ENCODE measurements at places on chromosomes 3 and 15.

DNA sequence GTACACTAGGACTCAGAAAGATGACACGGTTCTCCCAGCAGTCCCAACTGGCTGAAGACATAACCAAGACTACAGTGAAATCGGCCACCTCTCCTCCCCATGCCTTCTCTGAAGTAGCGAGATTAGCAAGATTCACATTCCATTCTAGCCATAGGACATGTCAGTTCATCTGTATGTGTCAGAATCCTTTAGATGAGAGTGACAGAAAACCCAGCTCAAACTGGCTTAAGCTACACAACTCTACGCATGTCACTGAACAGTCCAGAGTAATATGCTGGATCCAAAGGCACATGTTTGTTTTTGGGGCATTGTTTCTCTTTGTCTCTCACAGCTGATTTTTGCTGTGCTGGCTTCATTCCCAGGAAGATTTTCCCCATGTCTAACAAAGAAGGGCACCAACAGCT is 75.8 kb downstream of the RARB start:
- no peak for DNase-seq

- DNase-seq, result no peak
Observed at GRCh38 chr15:72983801-72984545, 68.3 kb upstream of the NEO1 start.

GRCh38 chr3:22606461-22606860 is 596.7 kb upstream of the UBE2E2 start:
- DNase-seq, result no peak

DNA sequence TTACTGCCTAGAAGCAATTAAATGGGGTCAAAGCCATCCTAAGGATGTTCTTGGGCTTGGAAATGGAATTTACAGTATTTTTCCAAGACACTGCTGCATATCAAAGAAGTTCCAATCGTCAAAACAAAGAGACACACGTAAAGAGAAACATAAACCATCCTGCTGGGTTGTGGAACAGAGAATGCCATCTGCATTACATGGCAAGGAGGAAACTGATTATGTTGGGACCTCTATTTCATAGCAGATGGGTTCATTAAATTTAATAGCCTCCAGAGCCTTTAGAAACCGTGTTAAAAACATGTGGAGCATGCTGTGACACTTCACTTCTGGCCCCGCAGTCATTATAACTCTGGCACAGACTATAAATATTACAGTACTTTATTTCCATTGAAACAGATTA is 154.6 kb downstream of the LRTM1 start:
- no peak for DNase-seq

GRCh38 chr15:40046721-40047414 is 7.9 kb upstream of the SRP14 start:
- peak; percentile 8 for DNase-seq

- DNase-seq, result no peak
Observed at GRCh38 chr3:21751886-21752285, 876 bp upstream of the ZNF385D start.

GRCh38 chr15:64987136-64987535 is 2.6 kb downstream of the SPG21 start:
- DNase-seq, result no peak

All from left hindlimb (tissue), 1 donor.